ENCODE measurements at places on chromosomes 1 and 21.

DNA sequence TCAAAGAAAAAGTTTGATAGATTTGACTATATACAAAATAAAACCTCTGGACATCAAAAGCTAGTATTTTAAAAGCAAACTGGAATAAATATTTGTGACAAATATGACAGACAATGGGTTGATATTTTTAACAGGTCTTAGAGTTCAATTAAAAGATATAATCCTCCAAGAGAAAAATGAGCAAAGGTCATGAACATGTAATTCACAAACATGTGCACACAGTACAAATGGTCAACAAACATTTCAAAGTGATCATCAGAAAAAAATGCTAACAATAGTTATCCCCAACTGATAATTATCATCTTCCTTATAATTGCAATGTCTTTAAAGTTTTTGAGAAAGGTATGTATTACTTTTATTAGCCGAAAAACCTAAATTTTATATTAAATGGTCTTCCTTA, 32.0 kb downstream of the WDR64 start:
- no peak for DNase-seq

DNA sequence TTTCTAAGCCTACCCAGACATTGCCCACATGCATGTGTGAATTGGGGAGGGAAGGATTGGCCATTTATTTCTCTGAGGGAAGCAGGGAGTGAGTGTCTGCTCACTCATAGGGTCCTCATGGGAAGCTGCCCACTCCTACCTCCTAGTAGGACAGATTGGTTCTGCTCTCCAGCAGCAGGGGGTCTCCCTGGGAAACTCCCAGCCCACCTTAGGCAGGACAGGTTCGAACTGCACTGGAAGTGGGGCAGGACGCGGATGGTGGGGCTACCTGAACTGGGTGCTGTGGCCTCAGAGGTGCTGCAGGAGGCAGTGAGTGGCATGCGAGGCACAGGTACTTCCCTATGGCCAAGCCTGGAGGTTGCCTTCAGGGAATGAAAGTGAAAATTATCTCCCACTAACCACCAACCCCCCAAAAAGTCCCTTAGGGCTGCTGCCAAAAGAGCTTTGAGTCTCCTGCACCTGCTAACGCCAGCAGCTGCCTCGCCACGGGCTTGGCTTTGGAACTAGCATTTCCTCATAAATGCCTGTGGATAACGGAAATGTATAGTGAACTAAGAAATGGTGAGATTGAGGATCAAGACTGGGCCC, 157.0 kb upstream of the COA6 start:
- no peak for DNase-seq

GRCh38 chr1:23650344-23650990, 41.1 kb upstream of the RPL11 start:
- peak; percentile 80 for DNase-seq

- DNase-seq: no peak
Observed at GRCh38 chr1:222790520-222790919, 24.3 kb upstream of the DISP1 start.

GRCh38 chr1:51421964-51422363, 91.6 kb upstream of the TTC39A start:
- no peak for DNase-seq

- DNase-seq: no peak
Observed at GRCh38 chr1:25906644-25907300, 553 bp upstream of the STMN1 start.

DNA sequence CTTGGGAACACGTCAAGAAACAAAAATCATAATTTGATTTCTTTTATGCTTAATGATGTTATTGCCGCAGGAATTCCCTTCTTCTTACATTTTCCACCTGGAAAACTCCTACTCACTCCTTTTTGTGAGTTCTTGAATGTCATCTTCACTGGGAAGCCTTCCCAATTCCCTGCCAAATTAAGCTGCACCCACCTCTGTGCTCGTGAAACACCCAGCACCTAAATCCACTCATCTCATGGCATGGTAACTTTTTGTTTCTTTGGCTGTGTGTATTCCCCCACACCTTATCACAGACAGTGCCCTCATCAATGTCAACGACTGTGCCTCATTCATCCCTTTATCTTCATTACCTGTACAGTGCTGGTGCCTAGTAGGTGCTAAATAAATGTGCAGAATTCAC, 45.6 kb downstream of the ASTN1 start:
- no peak for DNase-seq

GRCh38 chr21:27240839-27241238, 274.0 kb upstream of the ADAMTS5 start:
- no peak for DNase-seq

DNA sequence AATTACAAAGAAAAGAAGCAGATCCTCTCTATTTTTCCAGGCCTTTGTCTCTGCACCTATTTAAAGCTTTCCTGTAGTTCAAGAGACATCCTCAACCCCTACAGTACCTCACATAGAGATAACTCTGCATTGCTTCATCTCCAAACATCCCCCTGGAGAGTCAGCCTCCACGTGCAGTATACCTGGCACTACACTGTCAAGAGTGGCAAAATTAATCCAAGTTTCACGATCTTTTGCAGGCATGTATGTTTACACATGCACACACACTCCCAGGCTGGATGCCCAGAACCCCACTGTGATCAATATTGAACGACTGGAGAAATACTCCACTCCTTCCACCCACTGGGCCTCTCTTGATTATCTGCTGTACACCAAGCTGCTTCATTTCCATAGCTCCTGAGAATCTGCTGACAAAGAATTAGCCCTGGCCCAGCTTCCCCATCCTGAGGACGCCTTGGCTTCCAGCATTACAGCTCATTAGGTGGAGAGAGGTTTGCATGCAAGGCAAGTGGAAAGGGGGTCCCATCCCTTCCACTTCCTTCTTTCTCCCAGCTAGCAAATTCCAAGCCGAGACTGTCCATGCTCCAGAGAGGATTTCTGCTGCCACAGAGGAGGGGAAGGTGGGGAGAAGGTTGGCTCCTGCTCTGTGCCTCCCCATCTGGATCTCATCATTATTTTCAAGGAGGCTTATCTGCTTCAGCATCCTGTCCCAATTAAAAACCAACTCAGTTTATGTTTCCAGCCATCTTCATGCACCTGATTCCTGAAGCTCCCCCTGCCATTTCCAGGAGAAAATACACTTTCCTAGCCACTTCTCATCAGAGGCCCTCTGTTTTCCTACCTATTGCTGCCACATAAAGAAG, 66.5 kb upstream of the GOLT1A start:
- no peak for DNase-seq

- peak; percentile 85 for DNase-seq
Observed at GRCh38 chr1:16145662-16146278, 10.1 kb downstream of the EPHA2 start.

- DNase-seq: peak; percentile 75
Observed at GRCh38 chr1:151326619-151327222, 495 bp downstream of the PI4KB start.

DNA sequence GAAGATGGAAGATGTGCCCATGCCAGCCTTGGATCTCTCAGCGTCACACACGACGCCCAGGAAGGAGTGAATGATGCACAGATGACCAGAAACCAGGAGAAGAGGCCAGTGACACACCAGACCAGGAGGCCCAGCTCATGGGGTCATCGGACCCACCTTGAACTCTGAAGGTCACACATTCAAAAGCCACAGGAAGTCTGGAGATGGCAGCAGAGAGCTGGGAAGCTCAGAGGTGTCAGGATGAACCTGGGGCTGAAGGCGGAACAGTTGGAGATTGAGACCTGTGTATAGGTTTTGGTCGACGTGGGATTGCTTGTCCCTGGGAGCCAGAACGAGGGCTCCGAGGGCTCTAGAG, 43.6 kb downstream of the SLC19A1 start:
- DNase-seq: peak; percentile 66

DNA sequence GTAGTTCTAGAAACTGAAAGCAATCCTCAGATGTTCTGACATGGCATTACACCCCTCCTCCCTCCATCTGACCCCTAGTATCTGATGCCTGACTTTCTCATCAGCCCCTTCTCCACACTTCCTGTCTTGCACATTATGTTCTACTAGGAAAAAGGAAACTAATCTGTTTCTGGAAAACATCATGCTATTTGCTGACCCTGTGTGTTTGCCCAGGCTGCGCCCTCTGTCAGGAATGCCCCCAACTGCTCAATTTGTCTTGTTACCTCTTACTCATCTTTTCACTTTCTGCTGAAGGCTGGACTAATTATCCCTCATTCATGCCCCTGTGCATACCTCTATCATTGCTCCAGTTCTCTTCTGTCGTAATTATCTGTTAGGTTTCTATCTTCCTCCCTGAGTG, 37.5 kb upstream of the DAB1 start:
- no peak for DNase-seq

DNA sequence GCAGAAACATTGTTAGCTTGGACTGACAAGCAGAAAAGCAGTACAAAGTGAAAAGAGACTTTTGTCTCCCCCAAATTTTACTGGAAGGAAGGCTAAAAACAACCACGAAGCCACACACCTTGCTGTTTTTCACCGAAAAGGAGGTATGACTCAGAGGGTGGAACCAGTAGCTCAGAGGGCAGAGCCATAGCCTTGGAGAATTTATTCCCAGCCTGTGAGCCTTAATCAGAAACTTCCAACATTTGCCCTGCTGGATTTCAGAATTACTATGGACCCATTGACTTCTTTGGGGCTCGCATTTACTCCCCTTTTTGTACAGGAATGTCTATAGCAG, 32.0 kb downstream of the RPS6KC1 start:
- DNase-seq: no peak

DNA sequence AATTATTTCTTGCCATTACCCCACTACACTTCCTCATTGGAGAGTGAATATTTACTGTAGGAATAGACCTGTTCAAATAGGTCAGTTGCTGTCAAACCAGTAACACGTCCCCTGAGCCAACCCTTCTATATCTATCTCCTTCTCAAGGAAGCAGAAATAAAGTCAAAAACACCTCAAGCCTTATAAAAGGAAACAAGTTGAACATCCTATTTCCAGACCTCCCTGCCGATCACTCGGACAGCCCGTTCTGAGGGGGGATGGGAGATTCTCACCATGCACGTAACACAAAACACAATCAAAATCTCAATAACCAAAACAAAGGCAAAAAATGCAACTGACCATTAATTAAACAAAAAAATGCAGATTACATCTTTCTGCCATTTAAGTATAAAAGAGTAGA, 121.5 kb upstream of the KRTAP19-8 start:
- DNase-seq: no peak

GRCh38 chr21:38990424-38990794, 184.7 kb downstream of the ETS2 start:
- DNase-seq: no peak

- DNase-seq: no peak
Observed at GRCh38 chr1:39116116-39116607, 88.3 kb upstream of the MACF1 start.

DNA sequence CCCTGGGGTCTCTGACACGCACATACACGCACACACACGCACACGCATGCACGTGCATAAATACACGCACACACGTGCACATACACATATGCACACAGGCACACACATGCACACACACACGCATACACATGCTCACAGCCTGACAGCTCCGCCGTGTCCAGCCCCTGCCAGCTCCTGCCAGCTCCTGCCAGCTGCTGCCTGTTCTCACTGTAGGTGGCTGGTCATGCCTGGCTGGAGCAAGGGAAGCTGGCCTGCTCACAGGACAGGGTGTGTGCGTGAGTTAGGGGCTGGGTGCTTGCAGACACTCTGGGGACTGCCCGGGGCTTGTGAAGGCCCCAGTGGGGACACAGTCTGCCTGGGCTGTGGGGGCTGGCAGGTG, 4.9 kb downstream of the PLCH2 start:
- DNase-seq: no peak

GRCh38 chr21:42561762-42562650, 48.4 kb downstream of the SLC37A1 start:
- DNase-seq: no peak

DNA sequence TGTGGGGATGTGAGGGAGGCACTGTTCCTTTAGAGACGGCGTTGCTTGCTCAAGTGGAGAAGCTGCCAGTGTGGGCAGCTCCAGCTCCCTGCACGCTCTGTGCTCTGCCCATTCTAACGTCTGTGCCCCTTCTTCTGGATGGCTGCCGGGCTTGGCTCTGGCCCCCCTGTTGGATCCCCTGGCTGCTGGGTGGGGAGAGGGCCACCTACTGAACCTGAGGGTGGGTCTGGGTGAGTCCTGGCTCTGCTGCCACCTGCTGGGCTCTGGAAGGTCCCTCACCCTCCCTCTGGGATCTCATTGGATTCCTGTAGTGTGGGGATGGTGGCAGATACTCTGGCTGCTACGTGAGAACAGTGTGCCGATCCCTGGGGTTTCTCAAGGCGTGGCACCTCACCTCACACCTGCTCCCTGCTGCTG, 5.0 kb downstream of the PFKL start:
- DNase-seq: no peak

Measured in Right ventricle myocardium inferior (tissue), 1 donor.